NCI-H187 (cell line): ENCODE measurements at places on chromosomes 1 and 21.

- DNase-seq = no peak
Measured at GRCh38 chr1:37858931-37859506, 373 bp downstream of the MTF1 start.

GRCh38 chr1:210684466-210685294 lies 356.0 kb downstream of the HHAT start:
- no peak for DNase-seq

GRCh38 chr1:244100704-244101453 lies 49.8 kb downstream of the ZBTB18 start:
- DNase-seq = no peak

DNA sequence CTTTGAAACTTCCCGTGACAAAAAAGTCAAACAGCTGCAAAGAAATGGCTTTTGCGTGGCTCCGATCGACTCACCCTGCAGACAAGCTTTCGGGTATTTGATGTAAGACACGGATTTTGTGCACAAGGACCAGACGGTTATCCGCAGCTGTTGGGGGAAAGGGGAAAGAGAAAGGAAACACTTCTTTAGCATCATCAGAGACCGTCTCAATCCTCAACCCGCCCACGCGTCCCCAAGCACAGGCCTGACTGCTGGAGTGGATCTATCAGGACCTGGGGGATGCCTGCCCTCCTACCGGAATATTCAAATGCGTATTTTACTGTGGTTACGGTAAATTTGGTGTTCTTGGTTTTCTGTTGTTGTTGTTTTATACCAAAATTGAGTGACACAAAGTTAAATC lies 11.2 kb downstream of the WRAP73 start:
- DNase-seq = no peak

GRCh38 chr21:16587681-16588375 lies 858.0 kb downstream of the USP25 start:
- DNase-seq = no peak

GRCh38 chr1:116504308-116505156 lies 66.3 kb downstream of the CD58 start:
- DNase-seq = no peak

GRCh38 chr1:193799948-193800690 lies 613.7 kb upstream of the B3GALT2 start:
- DNase-seq = no peak

DNA sequence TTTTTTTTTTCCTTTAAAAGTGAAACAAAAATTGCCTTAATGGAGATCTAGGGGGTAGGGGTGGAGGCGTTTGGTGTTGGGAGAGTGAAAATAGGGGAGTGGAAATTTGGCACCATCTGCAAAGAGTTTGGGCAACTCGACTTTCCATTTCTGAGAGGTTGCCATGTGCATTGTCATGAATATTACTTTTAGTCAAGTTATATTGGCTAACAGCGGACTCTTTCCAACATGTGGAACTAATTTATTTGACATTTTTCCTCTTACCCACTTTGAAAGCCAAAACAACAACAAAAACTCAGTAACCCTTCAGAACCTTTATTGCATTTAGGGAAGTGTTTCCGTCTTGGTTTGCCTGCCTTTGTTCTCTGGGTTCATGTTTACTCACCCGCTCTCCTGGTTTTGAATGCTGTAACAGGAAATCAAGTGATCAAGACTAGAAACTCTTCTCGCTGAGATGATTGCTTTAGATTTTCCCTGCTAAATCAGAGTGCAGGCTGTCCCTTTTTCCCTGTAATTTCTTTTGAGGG lies 70.4 kb downstream of the CACHD1 start:
- no peak for DNase-seq

DNA sequence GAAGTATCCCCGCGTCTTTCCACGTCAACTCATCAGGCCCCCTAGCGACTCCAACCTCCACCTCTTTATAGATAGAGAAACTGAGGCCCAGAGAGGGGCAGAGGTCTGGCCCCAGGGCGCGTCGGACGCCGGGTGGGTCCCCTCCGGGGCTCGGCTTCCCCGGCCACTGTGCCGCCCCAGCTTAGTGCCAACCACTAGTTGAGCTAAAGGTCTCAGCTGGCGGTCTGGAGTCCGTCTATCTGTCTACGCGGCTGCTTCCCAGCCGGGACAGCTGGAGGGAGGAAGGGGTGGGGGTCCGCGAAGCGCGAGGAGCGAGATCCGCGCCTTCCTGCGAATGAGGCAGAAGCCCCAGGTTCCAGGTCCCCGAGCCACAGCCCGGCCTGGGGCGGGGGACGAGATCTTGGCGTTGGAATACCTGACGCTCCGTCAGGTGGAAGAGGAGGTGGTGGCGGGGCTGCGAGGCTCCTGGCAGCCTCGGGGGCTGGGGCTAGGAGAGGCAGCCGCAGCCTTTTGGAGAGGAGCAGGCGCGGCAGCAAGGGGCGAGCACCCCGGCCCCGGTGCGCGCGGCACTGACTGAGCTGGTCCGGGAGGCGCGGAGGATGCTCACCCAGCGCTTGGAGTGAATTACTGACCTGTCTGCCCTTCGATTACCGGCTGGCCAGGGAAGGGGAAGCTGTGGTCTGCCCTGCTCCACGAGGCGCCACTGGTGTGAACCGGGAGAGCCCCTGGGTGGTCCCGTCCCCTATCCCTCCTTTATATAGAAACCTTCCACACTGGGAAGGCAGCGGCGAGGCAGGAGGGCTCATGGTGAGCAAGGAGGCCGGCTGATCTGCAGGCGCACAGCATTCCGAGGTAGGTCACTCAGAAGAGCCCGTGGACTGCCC lies 937 bp downstream of the PODN start:
- DNase-seq = no peak

DNA sequence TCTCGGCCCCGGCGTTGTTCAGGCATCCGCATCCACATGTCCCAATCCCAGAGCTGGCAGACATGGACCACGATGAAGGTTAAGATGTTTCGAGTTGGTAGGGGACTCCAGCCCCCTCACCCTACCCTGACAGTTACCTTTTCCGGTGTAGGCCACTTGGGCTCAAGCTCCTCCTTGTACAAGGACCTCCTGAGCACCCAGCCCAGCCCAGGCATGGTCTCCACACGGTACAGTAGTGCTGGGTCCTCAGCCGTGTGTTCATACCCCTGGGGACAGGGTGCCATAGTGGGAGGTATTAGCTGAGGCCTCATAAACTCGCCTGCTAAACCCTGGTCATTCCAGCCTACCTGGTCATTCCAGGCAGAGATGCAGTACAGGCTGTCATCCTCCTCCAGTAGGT lies 6.1 kb downstream of the POMGNT1 start:
- DNase-seq = no peak

- DNase-seq = no peak
Measured at GRCh38 chr1:56056438-56057287, 522.7 kb downstream of the PLPP3 start.
